Upper lobe of right lung (tissue), 1 donor: ENCODE measurements at places on chromosomes 5 and 9. TPM values are rescaled to one million over a fixed set of nuclear protein-coding genes. Genes with fewer than 3 reads are reported as not detected.

DNA sequence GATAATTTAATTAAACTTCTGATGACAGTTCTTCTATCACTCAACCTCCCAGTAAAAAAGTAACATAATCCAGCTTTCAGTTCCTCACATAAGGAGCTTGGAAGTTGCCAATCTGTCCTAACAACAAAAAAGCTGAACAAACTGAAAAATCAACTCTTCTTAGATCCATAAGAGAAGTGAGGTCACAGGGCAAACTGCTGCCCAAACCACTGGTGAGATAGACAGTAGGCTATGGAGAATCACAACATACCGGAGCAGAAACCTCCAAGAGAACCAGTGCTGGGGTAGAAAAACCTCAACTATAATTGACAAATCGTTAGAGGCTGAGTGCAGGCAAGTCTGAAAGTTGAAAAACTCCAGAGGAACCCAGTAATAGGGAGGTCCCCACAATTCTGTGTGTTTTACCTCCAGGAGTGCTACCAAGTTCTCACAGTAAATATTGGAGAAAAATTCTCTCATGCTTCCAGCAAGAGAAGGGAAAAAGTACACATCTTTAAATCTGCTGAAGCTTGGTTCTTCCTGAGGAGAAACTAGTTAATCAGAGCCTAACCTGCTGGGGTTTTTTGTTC, 300.0 kb downstream of the PDE4D start:
- no peak for DNase-seq

DNA sequence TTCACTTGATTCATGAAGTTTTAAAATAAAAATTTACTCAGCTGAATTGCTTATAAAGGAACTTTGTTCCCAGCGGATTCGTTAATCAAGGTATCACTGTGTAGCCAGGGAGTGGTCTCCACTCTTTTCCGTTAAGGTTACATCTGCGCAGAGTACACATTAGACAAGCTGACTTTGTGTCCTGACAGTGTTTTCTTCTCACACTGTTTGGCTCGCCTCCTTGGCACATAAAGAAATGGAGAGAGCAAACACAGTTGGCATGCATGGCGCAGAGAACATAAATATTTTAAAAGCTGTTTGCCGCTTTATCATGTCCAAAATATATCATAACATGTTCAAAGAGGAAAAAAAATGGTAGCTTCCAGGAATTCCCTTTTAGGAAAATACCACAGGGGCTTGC, 153.2 kb downstream of the EDIL3 start:
- DNase-seq = no peak

GRCh38 chr9:26216702-26217101, 538.5 kb upstream of the TUSC1 start:
- DNase-seq = no peak

ESM1 gene
- total RNA-seq = 2.7 TPM

DNA sequence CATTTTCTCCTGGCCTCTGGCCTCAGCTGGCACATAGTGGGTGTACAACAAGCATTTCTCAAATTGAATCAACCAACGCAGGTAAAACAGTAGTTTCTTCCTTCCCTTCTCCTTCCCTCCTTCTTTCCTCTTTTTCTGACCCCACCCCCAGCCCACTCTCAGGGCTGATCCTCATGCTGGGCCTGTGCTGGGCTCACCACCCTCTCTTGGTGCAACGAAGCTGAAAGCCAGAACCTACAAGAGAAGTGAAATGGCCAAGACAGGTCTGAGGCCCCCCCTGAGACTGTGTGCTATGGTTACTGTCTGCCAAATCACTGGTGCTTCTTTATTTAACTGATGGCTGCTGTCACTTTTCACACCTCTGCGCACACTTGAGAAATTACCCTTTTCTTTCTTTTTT, 53.0 kb upstream of the BOD1 start:
- DNase-seq = peak; percentile 48

DNA sequence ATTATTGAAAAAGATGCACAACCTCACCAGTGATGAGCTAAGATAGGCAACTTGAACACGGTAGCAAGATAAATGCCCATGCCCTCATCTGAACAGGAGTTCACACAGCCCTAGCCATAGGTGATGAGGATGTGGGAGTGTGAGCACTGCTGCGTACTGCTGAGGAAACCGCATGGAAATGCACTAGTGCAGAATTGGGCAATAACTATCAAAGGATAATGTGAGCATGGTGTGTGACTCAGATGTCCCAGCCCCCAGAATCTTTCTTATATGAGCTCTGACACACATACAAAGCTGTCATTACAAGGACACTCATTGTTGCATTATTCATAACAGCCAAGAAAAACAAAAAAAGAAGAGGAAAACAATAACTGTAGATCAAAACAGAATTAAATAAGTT, 521.2 kb downstream of the IRX1 start:
- no peak for DNase-seq

- DNase-seq = no peak
Observed at GRCh38 chr5:65967288-65968066, 41.1 kb downstream of the ERBIN start.

DNA sequence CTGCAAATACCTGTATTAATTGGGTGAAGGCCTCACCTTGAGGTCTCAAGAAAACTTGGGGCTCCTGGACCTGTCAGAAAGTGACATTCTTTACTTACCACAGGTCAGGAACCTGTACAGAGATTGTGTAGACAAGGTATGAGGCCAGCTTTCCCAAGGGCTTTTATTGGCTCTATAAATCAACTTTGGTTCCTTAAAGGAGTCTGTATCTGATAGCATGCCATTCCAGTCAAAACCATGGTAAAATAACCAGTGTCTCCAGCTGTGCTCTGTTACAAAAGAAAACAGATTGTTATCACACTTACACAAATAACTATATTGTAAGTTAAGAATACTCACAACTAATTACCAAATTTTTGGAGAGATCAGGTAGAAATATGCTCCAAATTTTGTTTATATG, 64.5 kb downstream of the COL15A1 start:
- DNase-seq = no peak

INSL4 gene
- total RNA-seq = not detected

LCN1 gene
- not detected for total RNA-seq

DNA sequence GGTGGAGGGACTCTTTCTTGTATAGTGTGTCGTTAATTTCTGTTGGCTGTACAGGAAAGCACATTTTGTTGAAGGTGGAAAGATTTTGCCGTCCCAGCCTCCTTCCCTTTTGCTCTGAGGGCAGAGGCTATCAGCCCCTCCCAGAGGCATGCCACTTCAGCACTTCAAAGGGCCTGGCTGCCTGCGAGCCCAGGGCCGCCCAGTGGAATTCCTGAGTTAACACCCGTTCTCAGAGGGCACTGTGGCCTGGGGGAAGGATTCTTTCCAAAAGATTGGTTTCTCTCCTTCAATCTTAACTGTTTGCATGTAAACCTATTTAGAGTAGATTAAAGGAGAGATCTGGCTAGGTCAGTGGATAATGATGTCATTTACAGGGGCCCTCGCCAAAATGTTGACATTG, 238.6 kb downstream of the FANCC start:
- peak; percentile 83 for DNase-seq

DNA sequence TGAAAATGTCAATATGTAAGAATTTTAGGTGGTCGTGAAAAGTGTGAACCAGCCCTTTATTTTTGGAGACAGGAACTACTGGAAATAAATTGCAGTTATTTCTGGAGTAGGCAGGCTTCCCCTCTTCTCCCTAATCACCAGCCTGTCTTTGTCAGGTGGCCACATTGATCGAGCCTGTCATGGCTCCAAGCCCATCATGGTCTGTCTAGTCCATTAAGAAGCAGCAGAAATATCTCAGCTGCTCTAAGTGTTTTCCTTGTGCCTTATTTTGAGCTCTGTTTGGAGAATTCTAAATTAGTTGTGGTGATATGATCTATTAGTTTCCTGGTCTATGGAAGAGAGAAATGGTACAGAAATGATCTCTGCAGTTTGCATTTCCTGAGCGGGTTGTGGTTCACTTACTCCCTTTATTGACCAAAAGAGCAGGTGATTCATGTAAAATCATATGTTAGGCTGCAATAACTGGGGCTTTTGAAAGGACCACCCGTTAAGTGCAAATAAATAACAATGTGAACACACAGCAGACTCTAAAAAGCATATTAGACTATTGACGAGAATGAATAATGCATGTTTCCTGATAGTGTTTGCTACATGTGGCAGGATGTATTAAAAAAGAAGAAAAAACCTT, 42.3 kb downstream of the BASP1 start:
- no peak for DNase-seq

DNA sequence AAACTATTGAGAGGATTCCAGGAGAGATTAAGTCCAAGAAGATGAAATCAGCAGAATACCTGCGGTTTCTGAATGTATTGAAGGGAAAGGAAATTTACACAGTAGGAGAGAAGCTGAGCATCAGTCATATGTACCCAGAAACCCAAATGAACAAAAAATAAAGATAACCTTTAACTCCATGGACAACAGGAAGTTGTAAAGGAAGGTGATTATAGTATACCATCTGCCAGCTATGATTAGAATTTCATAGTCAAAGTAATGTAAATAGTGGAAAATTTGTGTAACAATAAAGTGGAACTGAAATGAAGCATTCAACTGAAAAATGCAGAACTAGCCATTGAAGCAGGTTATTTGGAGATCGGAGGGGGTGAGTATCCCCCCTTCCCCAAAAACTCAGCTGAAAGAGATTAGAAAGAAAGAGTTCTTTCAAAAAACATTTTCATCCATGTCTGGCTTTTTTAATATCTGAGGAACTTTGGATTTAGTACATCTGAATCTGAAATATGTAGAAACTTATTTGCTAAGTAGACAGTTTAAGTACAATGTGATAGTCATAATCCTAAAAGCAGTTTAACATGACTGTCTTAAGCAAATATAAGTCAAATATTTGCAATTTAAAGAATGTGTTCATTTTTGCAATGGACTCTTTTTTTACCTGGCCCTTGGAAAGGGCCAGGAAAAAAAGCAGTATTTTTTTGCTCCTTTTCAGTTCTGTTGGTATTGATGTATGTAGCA, 58.4 kb downstream of the APC start:
- DNase-seq = no peak

GRCh38 chr5:14286574-14287421, 143.7 kb downstream of the TRIO start:
- DNase-seq = no peak

GRCh38 chr9:33620738-33621439, 96.8 kb downstream of the ANKRD18B start:
- no peak for DNase-seq

- no peak for DNase-seq
Observed at GRCh38 chr5:138676002-138676401, 77.2 kb upstream of the CTNNA1 start.

GRCh38 chr9:23826120-23826629, at the start of gene ELAVL2:
Gene ELAVL2, minus strand, starts transcription at chr9:23826240. Its CDS starts 64,006 bp downstream, at chr9:23762234.
- peak; percentile 90 for DNase-seq

DNA sequence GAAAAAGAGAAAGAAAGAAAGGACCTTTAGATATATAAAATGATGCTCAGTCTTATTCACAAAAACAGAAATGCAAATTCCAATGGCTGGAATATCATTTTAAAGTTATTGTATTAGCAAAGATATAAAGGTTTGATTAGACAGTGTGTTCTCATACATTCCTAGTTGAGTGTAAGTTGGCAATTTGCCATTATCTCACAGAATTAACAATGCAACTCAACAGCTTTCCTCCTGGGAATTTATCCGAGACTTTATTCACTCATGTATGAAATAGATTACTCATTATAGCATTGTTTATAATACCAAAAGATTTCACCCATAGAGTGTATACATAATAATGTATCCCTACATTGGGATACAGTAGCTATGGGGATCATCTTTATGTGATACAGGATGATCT, 27.1 kb upstream of the MLLT3 start:
- DNase-seq = no peak

DNA sequence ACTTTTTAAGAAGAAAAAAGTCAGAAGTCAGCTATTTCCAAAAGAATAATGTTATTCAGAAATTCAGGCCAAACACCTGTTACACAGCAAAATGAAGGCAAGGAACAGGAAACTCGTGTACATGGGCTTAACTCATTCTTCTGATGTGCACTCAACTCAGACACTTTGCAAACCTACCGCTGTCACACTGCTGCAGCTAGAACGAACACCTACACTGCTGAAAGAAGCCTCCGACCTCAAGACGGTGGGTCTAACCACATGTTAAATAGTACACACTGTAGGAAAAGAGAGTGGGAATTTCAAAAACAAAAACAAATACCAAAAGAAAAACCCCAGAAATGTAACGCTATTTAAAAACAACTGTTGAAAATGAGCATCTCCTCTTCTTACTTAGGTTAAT, 384.5 kb downstream of the IRX1 start:
- DNase-seq = no peak

- DNase-seq = no peak
Observed at GRCh38 chr9:6014670-6015270, 654 bp downstream of the RANBP6 start.

DNA sequence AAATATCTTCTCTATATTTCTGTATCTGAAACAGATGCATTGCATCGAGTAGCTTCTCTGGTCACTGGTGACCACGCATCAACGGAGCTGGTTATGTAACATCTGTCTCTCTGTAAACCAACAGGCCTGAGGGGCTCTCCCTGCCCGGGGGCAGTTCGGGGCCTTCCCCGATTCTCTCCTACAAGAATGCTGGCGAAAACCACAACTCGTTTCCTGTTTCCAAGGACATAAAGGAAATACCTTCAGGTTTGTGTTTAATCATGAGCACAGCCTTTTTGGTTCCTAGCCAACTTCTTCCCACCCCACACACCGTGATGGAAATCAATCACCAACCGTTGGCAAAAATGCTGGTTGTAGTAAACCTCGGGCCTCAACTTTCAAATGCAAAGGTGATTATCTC, 25.1 kb downstream of the GDNF start:
- no peak for DNase-seq
